GDM1 (cell line): ENCODE measurements at places on chromosomes 6 and 20.

- no peak for DNase-seq
Measured at GRCh38 chr6:137820952-137821351, 46.1 kb upstream of the TNFAIP3 start.

- DNase-seq: no peak
Measured at GRCh38 chr6:3506751-3507383, 50.0 kb upstream of the SLC22A23 start.

- DNase-seq: peak; percentile 34
Measured at GRCh38 chr6:74939151-74939708, 266.6 kb downstream of the COL12A1 start.

DNA sequence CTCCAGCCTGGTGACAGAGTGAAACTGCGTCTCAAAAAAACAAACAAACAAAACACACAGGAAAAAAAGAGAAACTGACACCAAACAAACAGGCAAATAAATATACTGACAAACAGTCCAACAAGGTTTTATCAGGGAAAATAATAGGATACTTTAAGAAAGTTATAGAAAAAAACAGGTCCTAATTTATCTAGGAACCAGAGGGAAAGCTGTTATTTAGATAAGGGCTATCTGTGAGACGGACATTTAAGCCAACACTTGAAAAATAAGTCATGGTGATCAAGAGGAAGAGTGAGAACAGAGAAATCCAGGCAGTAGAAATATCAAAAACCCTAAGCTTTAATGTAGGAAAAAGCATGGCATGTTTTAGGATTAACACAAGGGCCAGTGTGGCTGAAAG lies 68.9 kb downstream of the FAM217A start:
- DNase-seq: no peak

- no peak for DNase-seq
Measured at GRCh38 chr6:129195643-129196042, 312.7 kb downstream of the LAMA2 start.

DNA sequence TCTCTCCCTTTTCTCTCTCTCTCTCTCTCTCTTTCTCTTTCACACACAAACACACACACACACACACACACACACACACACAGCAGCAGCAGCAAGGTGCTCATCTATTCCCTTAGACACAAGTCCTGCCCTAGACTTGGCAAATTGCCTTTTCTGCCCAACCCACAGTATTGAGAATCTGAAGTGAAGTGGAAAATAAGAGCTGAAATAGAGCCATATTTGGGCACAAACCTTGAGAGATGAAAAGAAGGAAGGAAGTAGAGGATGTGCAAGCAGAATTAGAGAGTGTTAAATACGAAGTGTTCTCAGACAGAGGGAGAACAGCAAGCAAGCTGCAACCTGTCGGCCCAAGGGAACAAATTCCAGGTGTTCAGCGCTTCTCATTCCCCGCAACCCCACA lies 557.5 kb upstream of the NOX3 start:
- DNase-seq: no peak

GRCh38 chr6:148800536-148800935 lies 53.7 kb downstream of the UST start:
- no peak for DNase-seq
